NCI-H526 treated with DMSO at 0.1 percent for 48 hours (cell line): ENCODE measurements at places on chromosomes 1 and 21.

GRCh38 chr1:209839875-209840546, 12.2 kb downstream of the UTP25 start:
- DNase-seq: no peak

GRCh38 chr1:180498594-180498993, 3.8 kb downstream of the ACBD6 start:
- no peak for DNase-seq

DNA sequence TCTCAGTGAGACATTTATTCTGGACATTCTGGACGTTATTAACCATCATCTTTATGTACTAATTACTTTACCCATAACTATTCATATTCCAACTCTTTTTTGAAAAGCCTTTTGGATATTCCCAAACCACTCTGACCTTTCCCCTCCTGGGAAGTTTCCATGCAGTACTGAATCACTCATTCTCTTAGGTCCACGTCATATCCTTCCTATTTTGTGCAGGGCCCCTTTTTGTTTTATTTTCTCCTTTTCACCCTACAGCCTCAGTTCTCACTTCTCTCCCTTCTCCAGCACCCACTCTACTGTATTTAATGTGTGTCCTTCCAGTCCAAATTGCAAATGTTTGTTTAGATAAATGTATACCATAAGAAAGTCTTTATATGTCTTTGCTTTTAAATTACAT, 16.4 kb upstream of the ATP1A1 start:
- DNase-seq: no peak

GRCh38 chr1:242011894-242012660, 13.2 kb upstream of the MAP1LC3C start:
- DNase-seq: no peak

DNA sequence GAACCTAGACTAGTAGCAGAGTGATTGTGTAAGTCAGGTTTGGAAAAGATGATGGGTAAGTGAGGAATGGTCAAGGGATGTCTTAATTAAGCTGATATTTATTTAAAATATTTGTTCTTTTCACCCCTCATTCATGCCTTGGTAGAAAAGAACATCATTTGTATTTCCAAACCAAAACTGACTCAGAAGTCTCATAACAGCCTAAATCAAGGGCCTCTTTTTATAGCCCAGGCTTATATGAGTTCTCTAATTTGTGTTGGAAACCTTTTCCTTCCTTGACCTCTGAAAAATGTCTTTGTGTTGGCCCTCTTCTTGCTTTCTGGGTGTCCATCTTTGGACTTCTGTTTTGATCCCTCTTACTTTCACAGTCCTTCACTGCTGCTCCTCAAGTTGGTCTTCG, 1428.2 kb downstream of the MRPL39 start:
- no peak for DNase-seq

DNA sequence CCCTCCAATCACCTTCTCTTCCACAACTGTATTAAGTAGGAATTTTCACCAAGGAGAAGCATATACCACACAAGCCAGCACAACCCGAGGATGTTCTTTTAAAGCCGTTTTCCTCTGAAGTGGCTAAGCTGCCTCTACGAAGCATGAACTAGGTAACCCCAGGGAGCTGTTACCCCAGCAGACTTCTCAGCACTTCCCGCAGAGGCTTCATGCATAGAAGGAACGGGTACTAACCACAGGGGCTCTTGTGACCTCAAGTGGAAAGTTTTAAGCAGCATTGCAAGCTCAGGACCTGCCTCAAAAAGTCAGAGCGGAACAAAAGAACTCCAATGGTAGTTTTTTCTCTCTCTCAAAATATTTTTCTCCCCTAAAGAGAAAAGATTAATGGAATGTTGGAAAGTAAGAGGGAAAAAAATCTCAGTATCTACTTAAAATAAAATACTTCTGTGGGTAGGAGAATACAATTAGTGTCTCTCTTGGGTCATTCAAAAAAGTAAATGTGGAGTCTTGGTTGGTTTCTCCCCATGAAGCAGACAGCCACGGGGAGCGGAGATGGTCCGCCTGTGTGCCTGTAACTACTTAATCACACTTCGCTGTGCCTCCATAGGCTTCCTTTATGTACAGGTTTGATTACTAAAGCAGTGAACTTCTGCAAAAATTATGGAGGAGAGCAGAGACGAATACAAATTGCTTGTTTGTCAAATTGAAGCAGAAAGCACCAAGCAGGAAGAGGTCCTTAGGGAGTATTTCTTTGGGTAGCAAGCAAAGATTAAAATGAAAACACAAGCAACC, 40.9 kb downstream of the STX6 start:
- DNase-seq: no peak

DNA sequence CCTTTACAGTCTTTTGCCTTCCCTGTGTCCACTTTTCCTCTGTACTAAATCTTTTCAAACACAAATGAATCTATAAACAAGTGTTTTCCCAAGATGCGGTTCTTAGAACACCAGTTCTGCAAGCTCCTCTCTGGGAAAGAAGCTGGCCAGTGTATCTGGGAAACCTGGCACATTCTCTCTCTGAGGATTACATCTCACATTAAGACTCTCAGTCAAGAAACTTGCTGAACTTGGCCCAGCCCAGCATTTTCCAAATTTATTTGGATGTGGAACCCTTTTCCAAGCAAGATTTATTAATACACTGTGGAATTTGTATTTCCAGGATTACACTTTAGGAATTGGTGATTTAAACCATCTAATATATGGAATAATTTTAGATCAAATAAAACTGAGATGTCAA, 105.7 kb downstream of the ZNF281 start:
- no peak for DNase-seq

- no peak for DNase-seq
These were observed 186.1 kb downstream of the GIPC2 start for GRCh38 chr1:78231894-78232293.

DNA sequence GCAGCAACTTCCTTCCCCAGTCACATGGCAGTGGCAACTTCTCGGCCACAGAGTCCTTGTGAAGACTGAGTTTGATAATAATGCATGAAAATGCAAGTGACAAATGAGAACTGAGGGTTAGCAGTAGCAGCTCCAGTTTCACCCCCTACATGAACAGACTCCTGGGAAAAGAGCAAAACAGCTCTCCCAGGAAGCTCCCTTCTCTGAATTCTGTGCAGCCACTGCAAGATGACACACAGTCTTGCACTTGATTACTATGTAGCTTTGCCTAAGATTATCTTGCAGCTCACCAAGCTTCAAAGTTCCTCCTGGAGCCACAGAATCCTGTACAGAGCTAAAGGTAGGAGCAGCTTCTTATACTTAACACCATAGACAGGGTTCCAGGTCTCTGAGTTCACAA, 4.7 kb downstream of the PGBD5 start:
- DNase-seq: no peak

DNA sequence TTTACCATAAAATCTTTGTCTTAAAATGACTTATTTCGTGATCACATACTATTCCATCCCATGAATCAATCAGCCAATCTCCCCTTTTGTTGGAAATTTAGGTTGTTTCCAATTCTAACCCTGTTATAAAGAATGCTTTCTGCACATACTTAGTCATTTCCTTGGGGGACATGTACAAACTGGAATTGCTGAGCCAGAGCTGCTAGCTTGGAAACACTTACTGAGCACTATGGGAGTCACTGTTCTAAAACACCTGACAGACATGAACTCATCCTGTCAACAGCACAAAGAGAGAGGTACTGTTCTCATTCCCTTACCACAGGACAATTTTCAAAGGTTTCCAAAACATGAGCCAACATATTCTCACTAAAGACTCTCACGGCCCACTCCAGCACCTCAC, 32.1 kb downstream of the AK2 start:
- no peak for DNase-seq

- no peak for DNase-seq
These were observed 6.9 kb upstream of the LRP8 start for GRCh38 chr1:53334781-53335180.

DNA sequence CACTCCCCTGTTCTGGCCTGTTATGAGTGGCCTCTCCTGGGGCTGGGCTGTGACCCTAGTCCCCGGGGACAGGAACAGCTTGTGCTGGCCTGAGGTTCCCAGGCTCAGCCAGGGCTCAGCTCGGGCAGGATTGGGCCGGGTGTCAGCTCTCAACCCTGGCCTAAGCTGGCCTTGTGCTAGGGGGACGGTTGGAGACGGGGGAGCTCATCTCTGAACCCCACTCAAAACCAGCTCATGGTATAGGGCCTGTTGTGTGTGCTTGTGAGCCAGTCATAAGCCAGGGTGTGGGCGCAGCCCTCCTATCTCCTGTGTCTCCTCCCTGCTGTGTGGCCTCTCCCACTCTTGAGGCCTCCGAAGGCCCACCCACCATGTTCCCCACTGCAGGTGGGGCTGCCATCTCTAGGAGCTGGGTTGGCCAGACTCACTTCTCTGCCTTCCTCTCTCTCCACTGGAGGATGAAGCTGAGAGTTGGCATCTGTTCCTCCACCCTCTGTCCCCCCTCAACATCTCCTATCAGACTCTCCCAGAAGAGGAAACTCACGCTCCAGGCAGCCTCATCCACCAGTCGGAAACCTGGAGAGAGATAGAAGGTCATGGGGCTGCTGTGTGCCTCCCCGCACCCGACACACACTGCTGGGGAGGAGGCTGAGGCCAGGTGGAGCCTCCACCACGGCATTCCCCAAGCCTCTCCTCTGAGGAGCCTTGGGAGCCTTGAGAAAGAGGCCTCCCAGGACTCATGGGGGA, 1.4 kb downstream of the PEAR1 start:
- no peak for DNase-seq

GRCh38 chr1:116586741-116587143, 15.9 kb upstream of the CD58 start:
- no peak for DNase-seq
